ENCODE measurements at places on chromosomes 4 and X.

DNA sequence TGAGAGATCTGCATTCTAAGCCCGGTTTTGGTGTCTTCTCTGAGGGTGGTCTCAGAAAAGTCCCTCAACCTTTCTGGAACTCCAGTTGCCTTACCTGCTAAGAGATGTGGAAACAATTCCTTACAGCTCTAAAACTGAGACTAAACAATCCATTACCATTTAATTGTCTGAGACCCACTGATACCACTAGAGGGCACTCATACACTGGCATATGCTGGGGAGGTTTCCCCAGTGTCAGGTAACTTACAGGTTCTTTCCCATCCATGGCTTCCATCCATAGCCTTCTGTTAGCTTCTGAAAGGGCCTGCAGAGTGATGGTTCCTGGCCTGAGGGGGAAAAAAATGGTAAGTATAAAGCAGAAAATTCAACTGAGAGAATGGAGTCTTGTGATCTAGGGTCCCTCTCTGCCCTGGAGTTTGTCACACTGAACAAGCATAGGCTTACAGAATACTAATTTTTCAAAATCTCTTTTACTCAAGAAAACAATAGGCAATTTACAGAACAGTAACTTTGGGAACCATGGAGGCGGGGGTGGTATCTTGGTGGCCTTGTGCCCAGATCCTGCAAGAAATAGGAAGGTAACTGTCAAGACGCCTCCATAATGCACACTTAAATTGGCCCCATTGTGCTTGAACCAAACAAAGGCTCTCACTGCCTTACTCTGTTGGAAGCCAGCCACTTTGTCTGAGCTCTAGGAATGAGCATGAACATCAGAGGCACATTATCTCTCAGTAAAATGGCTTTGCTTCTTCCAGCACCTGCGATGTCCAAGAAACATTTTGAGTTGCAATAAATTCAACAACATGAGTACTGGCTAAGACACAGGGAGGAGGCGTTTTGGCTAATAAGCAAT, 236.1 kb downstream of the OPHN1 start:
- peak; percentile 16 for DNase-seq

- DNase-seq = no peak
These were observed 549.8 kb downstream of the KCTD8 start for GRCh38 chr4:43898836-43899235.

DNA sequence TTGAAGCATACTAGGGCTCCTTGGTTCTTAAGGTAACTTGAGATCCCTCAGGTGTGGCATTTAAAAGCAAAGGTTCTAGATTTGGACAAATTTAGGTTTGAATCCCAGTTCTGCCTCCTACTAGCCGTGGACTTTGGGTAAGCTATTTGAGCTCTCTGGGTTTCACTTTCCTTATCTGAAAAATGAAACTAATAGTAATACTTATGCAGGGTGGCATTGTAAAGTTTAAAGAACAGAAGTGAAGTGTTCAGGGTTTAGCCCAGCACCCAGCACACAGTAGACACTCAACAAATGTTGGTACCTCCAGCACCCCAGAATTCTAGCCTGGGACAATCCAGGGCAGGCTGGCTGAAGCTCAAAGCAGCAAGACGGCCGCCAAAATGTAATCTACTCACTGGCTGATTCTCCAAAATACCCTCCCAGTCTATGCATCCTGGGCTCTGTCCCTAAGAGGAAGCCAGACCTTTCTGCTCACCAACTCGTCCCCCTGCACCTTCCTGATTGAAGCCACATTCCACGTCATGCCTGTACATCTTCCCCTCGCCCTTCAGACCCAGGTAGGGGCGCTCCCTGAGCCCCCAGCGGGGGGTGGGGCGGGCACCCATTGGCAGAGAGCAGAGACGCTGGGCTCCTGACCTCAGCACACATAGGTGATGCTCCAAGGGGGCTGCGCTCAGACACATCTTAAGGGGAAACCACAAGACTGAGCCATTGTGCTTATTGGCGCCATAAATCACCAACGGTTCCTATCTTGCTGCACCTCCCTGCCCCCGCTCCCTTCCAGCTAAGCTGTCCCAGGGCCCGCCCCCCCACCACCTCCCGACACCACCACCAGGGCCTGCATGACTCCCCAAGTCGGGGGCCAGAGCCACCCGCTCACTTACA, 160.6 kb downstream of the BCOR start:
- no peak for DNase-seq

- DNase-seq = no peak
These were observed 205.6 kb upstream of the S100G start for GRCh38 chrX:16444353-16444752.

- no peak for DNase-seq
These were observed 242.2 kb upstream of the CTSO start for GRCh38 chr4:156195914-156196313.

DNA sequence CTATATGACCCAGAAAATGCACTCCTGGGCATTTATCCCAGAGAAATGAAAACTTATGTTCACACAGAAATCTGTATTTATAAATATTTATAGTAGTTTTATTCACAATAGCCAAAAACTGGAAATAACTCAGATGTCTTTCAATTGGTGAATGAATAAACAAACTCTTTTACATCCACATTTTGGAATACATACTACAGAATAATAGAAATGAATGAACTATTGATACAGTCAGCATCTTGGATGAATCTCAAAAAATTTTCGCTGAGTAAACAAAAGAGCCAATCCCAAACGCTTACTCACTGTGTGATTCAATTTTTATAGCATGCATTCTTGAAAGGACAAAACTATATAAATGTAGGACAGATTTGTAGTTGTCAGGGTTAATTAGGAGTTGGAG, 75.1 kb upstream of the HTR2C start:
- no peak for DNase-seq

DNA sequence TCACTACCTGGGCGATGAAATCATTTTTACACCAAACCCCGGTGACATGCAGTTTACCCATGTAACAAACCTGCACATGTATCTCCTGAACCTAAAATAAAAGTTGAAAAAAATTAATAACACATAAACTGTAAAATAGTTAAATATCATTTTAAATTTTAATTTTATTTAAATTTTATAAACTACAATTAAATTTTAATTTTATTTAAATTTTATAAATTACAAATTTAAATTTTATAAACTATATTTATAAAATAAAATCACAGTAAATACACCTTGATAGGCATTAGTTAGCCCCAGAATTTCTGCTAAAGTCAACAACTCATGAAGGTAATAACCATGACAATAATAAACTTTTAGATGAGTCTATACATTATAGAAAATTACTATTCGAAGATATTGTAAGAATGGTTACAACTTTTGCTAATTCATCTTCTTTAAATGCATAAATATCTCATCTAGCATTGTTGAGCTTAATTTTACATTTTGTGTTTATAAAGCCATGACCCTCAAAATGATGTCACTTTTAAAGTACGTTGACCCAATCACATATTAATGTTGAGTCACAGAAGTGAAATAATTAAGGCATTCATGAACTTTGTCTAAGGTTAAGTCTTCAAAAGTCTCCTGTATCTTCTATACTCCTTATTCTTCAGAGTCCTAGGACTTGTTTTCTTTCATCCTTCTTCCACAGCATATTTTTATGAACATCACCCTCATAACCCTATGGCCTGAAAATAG, 755.8 kb upstream of the LCORL start:
- no peak for DNase-seq

GRCh38 chrX:124257924-124258702, 74.3 kb upstream of the TEX13D start:
- DNase-seq = no peak
